Activated T-cell treated with anti-CD3 and anti-CD28 coated beads for 48 hours (primary cell): ENCODE measurements at places on chromosomes 5 and 9.

- DNase-seq: no peak
Measured at GRCh38 chr5:126100767-126101166, 322.4 kb upstream of the GRAMD2B start.

- no peak for DNase-seq
Measured at GRCh38 chr5:107428303-107428813, 242.4 kb downstream of the EFNA5 start.

DNA sequence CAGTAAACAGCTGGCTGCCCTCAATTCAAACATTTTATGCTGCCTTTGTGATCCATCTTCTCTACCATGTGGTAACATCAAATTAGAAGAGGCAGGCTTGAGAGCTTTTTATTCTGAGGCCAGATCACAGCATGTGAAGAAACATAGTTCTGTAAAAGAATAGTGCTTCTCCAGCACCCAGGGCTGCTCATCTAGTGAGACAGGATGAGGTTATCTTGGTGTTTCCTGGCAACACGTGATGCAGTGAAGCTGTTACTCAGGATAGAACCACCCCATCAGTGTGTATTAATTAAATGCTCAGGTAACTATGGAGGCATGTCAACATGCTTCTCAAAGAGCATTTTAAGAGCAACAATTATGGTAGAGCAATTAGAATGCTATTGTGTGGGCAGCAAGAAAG, 400.5 kb upstream of the ACO1 start:
- no peak for DNase-seq

DNA sequence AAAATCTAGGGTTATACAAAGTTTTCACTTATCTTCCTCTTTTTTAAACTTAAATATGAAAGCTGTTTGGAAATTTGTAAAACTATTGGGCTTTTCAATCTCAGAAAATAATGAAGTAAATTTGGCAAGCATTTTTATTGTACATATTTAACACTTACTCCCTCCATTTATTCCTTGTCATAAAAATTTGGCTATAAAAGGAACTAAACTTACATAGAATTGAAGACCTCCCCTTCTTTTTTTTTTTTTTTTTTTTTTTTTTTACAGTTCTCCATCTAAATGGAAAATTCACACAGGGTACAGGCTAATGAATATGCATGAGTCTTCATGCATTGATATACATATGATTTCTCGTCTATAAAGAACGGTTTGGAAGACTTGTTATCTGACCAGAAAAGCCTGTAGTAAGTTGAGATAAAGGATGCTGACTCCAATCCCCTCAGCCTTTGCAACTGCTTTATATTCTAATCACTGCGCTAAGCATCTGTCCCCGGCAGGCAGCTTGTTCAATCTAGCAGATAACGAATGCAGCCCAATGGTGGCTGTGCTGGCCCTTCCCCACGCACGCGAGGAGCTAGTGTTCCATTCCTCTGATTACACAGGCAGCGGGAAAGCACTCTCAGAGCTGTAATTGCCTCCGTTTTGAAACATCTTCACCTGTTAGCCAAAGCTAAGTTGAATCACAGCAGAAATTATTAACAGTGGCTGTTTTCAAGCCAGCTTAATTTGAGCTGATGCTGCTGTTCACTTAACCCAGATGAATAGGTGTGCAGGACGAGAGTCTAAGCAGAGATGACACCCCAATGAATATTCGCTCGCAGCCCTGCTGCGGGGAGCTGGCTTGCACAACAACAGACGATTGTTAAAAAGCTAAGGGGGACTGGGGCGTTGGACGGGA, 453.8 kb upstream of the ZNF608 start:
- no peak for DNase-seq

- no peak for DNase-seq
Measured at GRCh38 chr5:61362796-61363368, 30.8 kb downstream of the ZSWIM6 start.

DNA sequence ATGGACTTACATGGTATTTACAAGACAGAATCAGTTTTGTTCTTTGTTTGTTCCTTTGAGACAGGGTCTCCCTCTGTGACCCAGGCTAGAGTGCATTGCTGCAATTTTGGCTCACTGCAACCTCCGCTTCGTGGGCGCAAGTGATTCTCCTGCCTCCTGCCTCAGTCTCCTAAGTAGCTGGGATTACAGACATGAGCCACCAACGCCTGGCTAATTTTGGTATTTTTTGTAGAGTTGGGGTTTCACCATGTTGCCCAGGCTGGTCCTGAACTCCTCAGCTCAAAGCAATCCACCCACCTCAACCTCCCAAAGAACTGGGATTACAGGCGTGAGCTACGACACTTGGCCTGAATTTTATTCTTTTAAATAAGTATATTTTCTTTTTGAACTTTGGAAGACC, 27.6 kb downstream of the RAB24 start:
- DNase-seq: no peak

- DNase-seq: no peak
Measured at GRCh38 chr9:133393399-133393798, 17.2 kb downstream of the STKLD1 start.

- DNase-seq: no peak
Measured at GRCh38 chr9:96171728-96172127, 130.2 kb downstream of the HSD17B3 start.

- DNase-seq: no peak
Measured at GRCh38 chr9:78383130-78383529, 86.2 kb downstream of the PSAT1 start.

- no peak for DNase-seq
Measured at GRCh38 chr5:126464016-126464415, 40.8 kb downstream of the GRAMD2B start.

DNA sequence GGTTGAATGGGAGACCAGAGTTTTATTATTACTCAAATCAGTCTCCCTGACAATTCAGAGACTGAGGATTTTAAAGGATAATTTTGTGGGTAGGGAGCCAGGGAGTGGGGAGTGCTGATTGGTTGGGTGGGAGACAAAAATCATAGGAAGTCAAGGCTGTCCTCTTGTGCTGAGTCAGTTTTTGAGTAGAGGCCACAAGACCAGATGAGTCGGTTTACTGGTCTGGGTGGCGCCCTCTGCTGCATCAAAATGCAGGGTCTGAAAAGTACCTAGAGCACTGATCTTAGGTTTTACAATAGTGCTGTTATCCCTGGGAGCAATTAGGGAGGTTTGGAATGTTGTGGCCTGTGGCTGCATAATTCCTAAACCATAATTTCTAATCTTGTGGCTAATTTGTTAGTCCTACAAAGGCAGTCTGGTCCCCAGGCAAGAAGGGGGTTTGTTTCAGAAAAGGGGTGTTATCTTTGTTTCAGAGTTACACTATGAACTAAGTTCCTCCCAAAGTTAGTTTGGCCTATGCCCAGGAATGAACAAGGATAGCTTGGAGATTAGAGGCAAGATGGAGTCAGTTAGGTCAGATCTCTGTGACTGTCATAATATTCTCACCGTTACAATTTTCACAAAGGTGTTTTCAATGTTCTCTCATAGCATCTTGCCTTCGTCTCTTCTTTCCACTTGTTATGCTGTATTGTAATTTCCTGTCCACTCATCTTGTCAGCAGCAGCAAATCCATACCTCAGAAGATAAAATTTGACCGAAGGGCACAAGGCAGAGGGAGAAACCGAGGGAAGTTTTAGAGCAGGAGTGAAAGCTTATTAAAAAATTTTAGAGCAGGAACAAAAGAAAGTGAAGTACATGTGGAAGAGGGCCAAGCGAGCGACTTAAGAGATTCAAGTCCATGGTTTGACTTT, 59.2 kb upstream of the CLINT1 start:
- peak; percentile 58 for DNase-seq

DNA sequence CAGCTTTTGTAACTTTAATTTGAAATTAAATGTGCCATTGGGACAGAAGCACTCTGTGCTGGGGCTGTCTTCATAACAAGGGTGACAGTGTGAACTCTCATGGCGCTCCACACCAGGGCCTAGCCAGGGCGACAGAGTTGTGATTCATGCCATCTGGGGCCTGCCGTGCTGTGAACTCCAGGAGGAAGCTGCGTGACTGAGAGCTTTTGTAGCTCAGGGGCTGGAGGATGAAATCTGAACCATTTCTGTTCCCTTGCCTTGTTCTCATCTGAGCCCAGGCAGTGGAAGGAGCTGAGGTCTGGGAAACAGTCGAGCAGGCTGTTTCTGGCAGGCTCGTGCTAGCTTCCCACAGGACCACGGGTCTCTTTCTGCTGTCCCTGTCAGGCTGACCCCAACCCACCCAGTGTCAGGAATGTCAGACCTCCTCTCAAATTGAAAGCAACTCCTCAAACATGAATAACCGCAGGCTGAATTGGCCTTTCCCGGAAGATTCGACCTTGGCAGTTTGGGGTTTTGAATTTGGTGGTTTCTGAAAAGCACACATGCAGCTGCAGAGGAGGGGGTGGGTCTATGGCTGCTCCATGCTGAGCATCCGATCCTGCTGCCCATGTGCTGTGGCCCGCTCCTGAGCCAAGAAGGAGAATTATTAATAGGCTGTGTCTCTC, 69.2 kb upstream of the RPS23 start:
- DNase-seq: no peak

GRCh38 chr5:12623408-12623807, 719.2 kb upstream of the CTNND2 start:
- DNase-seq: no peak

DNA sequence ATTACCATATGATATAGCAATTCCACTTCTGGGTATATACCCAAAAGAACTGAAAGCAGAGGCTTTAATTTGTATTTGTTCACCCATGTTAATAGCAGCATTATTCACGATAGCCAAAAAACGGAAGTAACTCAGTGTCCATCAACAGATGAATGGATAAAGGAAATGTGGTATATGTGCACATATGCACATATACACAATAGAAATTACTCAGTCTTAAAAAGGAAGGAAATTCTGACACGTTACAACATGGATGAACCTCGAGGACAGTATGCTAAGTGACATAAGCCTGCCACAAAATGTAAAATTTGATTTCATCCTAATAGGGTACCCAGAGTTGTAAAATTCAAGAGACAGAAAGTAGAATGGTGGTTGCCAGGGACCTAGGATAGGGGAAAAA, 54.9 kb downstream of the NUP155 start:
- no peak for DNase-seq

DNA sequence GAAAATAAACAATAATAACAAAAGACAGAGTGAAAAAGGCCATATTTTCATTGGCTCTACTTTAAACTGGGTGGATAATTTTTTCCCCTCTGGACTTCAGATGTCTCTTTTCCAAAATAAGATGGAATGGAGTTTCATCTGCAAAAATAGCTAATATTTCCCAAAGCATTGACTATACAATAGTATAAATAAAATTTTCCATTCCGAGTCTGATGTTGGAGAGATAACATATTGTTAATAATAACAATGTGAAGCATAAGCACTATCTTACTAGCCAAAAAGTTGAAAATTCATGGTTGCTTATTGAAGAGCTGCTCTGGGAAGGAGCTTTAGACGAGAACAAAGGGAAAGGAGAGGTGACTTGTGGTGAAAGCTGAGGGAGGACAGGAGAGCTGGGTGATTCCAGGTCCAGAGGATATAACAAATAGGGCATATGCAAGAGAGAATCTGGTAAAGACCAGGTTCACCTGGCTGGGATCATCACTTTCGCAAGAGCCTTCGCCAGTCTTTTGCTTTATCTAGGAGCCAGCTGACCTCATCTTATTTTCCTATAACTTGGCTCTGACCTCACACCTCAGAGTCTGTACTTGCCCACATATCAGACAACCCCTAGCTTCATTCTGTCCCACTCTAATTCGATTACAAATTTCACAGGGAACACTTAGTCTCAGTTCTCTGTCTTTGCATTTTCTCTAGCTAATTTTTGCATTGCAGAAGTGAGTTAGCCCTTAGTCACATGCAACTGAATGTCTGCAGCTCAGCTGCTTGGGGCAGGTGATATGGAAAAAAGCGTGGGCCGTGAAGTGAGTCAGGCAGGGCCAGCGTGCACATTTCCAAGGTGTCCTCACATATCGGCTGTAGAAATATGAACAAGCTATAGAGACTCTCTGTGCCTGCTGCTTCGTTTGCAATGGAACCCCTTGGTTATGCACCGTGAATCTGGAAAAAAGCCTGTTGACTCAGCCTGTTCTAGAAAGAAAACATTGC, 7.6 kb upstream of the ZNF474 start:
- no peak for DNase-seq

- DNase-seq: no peak
Measured at GRCh38 chr5:122120957-122121356, 8.4 kb upstream of the ZNF474 start.
